ENCODE measurements at places on chromosomes 13 and 19.

DNA sequence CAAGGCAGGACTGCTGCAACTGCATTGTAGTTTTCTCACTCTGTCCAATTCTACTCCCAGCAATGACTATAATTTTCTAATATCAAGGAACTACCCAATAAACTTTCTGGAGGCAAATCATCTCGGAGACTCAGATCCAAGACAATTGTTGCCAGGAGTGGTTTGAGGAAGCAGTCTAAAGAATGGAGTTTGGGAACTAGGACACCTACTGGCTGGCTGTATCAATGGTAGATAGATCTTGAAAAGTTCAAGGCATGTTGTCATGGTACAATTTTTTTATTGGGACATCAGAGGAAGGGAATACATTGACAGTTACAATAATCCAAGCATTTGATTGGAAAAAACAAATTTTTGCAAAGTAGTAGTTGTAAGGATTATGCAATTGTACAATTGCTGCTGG is 648.3 kb upstream of the SLITRK6 start:
- no peak for DNase-seq

DNA sequence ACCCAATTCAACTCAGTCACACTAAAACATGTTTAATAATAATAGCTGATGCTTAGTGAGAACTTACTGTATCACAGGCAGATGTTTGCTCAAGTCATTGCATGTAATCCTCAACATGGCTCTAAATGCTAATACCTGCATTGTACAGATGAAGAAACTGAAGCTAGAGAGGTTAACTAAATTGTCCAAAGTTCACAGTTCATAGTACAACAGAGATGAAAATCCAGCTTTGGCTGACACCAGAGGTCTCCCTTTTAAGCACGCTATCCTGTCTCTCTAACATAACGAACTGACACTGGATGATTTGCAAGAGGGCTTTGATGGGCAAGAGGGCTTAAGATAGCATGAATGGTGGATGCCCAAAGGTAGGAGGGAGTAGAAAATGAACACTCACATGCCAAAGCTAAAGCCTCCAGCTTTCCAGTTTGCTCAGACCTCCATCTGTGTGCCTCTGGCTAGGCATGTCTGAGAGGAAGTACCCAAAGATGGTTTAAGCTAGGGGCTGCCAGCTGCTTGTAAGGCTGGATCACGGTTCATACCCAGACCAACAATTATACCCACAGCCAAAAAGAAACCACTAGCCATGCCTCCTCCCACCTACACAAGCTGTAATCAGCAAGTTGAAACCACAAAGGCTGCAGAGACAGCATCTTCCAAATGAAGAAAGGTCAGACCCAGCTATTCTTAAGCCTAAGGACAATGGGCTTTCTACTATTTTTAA is 196.9 kb upstream of the UBL3 start:
- no peak for DNase-seq

DNA sequence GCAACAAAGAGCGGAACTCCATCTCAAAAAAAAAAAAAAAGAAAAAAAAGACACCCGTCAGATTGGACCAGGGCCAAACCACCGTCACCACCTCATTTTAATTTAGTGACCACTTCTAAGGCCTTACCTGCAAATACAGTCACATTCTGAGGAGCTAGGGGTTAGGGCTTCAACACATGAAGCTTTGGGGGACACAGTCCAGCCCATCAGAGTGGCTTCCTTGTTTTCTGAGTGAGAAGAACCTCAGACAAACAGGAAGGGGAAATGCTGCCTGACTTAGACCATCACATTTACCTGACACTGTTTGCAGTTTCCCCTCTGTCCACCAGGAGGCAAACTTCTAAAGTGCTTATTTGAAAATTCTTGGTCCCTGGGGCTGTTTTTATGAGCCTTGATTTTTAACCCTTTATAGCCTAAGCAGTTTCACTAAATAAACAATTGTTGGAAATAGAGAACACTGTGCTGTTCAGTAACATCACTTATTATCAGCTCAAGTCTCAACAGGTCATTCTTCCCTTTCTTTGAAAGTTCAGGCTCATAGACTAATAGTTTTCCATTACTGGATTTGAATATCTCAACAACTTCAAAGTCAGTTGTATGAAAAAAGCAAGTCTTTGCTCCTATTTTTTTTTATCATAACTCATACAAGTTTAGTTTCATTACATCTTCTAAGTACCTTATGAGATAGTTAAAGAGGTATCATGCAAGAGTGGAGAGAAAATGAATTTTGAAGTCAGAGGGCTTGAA is 74.9 kb upstream of the WASF3 start:
- DNase-seq: peak; percentile 55

- DNase-seq: no peak
These were observed 17.1 kb downstream of the ARL11 start for GRCh38 chr13:49645451-49645850.

GRCh38 chr13:42076309-42076713 is 27.9 kb downstream of the DGKH start:
- DNase-seq: no peak

DNA sequence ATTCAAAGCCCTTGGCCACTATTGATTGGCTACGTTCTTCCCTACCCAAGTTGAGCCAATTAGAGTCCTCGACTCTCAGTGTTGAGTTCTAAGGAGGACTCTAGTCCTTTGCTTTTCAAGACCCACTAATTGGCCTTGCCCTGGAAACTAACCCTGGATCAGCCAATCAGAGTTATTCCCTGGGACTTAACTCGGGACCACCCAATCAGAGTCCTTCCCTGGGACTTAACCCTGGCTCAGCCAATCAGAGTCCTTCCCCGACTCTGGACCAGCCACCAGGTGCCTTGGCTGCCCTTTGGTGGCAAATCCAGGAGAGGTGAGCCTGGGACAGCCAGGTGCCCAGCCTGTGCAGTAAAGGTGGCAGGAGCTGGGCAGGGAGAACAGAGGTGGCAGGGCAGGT is 28.7 kb downstream of the ATP8B3 start:
- no peak for DNase-seq

- no peak for DNase-seq
These were observed 14.5 kb upstream of the MPHOSPH8 start for GRCh38 chr13:19618977-19619376.

DNA sequence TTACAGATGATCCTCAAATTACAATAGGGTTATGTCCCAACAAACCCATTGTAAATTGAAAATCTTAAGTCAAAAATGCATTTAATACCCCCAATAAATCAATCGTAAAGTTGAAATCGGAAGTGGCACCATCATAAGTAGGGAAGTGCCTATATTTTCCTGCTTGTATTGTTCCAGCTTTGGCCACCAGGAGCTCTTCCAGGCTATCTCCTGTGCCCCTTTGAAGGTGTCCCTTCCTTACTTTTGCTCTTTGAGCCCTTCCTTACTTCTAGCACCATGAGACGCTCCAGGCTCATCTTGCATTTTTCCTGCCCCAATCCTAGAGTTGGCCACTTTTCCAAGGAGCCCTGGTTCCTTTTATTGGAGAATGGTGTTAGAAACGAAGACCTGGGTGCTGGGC is 163.0 kb upstream of the TSC22D1 start:
- DNase-seq: no peak

GRCh38 chr19:4130744-4131438 is 7.0 kb upstream of the MAP2K2 start:
- DNase-seq: no peak

DNA sequence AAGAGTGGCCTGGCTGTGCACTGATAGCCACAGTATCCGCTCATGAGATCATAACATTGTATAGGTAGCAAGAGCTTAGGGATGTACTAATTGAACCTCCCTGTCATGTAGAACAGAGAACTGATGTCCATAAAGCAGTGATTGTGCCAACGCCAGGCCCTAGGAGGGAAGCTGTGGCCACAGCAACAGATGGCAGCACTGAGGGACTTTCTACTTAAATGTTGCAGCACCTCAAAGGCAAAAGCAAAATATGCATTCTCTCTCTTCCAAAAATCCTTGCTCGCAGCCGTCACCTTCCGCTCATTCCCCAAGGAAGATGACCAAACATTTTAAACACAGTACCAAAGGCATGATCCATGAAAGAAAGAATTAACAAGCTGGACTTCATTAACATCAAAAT is 32.3 kb downstream of the COL4A1 start:
- DNase-seq: no peak

DNA sequence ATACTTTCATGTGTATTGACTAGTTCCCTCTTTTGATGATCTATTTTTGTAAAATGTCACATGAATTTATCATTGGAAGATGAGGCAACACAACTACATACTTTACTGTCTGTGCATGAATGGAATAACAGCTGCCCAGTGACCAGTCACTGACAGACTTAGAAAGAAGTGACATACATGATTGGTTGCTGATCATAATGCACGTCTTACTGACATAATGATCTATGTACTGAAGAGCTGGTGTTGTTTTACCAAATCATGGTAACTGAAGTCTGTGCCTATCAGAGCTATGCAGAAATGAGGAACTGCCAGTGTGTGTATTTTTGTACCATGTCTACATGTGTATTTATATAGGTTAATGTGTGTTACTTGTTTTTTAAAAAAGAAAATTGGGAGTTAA is 26.5 kb downstream of the GPR18 start:
- DNase-seq: no peak

- no peak for DNase-seq
These were observed 49.3 kb downstream of the IFT88 start for GRCh38 chr13:20616059-20616797.

- no peak for DNase-seq
These were observed 1.6 kb upstream of the C19orf38 start for GRCh38 chr19:10846500-10847202.

- no peak for DNase-seq
These were observed 42.1 kb upstream of the EBPL start for GRCh38 chr13:49733181-49733951.

GRCh38 chr13:102536695-102537485 is 59.9 kb upstream of the TPP2 start:
- no peak for DNase-seq

DNA sequence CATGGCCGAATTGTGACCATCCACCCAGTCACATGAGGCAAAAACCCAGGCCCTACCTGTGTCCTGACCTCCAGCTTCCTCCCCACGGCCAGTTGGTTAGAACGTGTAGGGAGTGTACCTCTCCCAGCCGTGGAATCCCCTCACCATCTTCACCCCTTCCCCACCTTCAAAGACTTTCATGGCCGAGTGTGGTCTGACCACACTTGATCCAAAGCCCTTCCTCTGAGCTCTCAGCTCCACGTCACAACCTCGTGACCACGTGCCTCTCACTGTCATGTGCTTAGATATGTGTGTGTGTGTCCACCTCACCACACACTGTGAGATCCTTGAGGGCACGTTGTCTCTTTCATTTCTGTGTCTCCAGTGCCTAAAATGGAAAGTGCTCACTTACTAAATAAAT is 48.6 kb upstream of the UBE2L5 start:
- DNase-seq: no peak

- DNase-seq: peak; percentile 72
These were observed 680.9 kb upstream of the SGCG start for GRCh38 chr13:22499919-22500318.

DNA sequence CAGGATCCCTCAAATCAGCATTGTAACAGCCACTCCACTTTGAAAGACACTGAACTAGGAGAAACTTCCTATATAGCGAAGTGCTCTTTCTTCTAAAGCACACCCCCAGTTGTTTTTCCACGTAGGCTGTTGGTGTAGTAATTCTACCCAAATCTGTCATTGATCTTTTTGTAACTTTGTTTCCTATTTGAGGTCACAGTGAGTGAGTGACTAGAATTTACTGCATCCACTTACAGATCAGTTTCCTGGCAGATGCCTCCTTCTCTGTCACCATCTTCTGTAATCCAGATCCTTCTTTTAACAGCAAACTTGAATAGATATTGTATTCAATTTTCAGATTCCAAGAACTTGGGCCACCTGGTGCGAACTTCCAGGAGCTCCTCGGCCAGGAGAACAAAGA is 15.3 kb downstream of the ZAR1L start:
- no peak for DNase-seq

GRCh38 chr19:12603714-12604113 is 6.9 kb downstream of the ZNF490 start:
- no peak for DNase-seq

- peak; percentile 7 for DNase-seq
These were observed 420 bp downstream of the DMKN start for GRCh38 chr19:35512831-35513627.

- DNase-seq: peak; percentile 64
These were observed 866 bp upstream of the ZSWIM4 start for GRCh38 chr19:13794398-13794756.

DNA sequence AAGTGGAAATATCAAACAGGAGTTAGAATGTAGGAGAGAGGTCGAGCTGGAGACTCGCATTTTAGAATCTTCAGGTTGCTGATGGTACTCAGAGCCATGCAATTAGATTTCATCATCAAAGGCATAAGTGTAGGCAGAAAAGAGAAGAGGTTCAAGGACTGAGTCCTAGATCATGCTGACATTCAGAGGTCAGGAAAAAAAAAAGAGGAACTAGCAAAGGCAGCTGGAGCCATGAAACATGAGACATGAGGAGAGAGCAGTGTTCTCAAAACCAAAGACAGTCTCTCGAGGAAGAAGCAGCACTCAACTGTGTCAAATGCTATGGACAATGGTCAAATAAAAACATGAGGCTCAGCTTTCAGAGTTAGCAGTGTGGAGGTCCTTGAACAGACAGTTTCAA is 12.4 kb upstream of the TPP2 start:
- DNase-seq: no peak

- DNase-seq: no peak
These were observed 56.2 kb downstream of the ARHGAP35 start for GRCh38 chr19:46917002-46917401.

GRCh38 chr13:44989941-44990340 is 603 bp downstream of the GPALPP1 start:
- DNase-seq: no peak

- no peak for DNase-seq
These were observed 80.5 kb downstream of the FOXO1 start for GRCh38 chr13:40585911-40586471.

DNA sequence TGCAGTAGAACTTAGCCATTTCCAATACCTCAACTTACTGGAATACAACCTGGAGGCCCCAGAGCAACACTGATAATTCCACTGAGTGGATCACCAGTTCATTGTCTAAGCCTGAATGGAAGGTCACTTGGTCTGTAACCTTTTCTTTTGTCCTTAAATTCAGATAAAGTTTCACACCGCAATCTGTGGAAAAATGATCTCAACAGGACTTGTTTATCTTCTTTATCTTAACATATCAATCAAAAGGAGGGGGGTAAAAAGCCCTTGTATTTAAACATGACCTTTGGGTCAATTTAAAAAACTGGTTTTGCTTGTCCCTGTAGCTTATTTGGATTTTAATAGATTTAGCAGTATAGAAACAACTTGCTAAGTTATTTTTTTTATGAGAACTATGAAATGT is 21.6 kb downstream of the SAE1 start:
- no peak for DNase-seq
